ENCODE measurements at places on chromosomes 12 and 14.

- DNase-seq: no peak
Observed at GRCh38 chr12:49825971-49826421, 2.2 kb downstream of the NCKAP5L start.

DNA sequence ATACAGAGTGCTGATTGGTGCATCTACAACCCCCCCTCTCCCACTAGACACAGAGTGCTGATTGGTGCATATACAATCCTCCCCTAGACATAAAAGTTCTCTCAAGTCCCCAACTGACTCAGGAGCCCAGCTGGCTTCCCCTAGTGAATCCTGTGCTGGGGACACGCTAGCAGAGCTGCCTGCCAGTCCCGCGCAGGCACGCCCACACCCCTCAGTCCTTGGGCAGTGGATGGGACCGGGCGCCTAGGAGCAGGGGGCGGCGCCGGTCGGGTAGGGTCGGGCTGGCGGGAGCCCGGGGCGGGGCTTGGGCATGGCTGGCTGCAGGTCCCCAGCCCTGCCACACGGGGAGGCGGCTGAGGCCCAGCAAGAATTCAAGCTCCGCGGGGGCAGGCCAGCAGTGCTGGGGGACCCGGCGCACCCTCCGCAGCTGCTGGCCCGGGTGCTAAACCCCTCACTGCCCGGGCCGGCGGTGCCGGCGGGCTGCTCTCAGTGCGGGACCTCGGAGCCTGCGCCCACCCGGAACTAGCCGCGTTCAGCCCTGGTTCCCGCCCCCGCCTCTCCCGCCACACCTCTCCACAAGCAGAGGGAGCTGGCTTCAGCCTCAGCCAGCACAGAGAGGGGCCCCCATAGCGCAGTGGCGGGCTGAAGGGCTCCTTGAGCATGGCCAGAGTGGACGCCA, 64.3 kb upstream of the DDHD1 start:
- DNase-seq: peak; percentile 67

DNA sequence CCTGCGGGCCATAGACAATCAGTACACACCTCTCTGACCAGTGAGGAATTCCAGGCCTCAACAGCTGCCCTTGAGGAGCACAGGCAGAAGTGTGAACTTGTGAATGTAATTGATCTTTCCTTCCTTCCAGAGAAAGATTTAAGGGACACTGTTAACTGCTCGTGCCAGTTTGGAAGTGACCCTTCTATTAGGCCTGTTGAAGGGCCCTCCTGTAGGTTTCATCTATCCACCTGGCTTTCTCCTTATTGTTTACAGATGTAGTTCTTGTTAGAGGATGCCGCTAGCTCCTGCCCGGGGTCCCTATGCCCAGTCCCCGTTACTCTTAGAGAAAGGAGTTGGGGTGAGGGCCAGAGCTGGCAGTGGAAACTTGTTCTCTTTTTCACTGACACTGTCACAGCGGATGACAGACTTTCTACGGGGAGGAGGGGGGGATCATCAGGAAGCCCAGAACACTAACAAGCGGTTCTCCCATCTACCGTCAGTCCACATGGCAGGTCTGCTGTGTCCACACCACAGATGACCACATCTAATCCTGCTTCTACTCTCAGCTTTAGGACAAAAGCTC, 42.6 kb downstream of the SH2B3 start:
- DNase-seq: no peak

DNA sequence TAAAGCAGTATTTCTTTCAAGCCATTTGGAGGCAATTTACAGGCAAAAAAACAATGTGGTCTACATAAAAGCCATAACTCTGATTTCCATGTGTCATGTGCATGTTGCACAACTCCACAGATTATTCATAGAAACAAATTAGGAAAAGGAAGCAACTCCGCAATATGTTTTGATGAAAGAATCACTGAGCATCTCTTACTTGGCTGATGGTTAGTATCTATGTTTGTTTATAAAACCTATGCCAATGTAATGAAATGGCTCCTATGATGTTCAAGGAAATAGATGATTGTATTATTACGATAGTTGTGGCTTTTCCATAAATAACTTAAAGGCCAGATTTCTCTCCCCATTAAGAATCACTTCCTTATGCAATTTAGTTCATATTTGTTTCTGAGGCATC, 373.7 kb downstream of the CCDC91 start:
- DNase-seq: no peak

DNA sequence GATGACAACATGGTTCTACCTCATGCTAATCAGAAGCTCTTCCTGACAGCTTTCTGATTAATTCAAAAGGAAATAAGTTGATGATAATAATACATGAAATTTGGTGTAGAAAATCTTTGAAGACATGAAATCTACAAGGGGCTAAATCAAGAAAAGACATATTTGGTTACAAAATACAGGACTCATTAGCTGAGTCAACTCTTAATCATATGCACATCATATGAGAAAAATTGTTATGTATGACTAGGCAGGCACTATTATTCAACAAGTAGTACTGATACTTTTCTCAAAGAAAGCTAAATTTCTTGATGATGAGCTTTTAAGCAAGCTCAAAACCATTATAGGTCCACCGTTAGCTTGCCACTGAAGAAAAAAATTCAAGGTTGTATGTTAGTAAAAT, 7.1 kb downstream of the ABCC9 start:
- no peak for DNase-seq

DNA sequence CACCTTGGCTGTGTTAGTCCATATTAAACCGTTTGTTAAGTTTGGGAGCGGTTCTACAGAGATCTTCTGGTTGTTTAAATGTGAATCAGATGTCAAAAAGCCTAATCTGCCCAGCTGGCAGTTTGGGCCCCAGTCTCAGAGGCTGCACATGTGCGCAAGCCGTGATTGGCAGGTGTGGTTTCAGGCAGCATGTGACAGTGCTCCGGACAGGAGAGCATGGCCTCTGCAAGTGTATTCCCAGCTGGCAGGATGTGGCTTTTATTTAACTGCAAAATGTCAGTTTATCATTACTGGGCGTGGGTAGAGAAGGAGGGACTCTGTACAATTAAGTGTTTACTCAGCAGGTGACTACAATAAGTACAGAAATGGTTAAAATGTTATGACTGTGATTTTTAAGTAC, 77.5 kb downstream of the PELI2 start:
- peak; percentile 31 for DNase-seq

DNA sequence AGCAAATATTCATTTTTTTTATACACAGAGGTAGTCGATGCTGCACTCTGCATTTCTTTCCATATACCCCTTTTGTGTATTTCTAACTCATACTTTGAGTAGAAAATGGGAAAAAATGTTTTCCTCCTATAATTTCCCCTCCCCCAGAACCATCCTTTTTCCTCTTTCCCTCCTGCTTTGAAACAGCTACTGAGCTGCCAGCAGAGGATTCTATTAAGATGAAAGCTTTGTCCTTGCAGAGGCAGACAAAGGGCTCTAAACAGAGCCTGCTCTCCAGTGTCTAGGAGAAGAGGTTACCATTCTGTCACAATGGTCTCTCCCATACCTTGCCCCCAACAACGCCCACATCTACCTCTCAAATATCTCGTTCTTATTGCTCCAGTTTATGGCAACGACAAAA, 74.6 kb upstream of the OSBPL8 start:
- DNase-seq: no peak

DNA sequence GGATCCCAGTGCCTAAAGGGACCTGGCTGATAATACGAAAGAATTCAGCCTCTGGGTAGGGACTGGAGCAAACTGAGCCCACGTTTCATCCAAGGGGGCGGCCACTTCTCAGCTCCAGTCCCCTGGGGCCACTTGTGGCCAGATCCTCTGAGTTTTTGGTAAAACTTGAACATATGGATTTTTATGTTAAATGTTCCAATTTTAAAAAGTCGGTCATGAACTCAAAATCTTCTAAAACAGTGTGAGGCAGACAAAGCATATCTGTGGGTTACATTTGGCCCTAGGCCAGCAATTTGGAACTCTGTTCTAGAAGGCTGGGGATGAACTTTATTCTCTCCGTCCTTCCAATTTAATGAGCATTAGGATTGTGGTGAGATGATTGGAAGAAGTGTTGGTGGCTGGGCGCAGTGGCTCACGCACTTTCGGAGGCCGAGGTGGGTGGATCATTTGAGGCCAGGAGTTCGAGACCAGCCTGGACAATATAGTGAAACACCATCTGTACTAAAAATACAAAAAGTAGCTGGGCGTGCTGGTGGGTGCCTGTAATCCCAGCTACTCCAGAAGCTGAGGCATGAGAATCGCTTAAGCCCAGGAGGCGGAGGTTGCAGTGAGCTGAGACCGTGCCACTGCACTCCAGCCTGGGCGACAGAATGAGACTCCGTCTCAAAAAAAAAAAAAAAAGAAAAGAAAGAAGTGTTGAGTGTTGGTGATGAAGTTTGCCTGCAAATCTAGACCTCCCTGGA, 3.0 kb upstream of the PPP1CC start:
- no peak for DNase-seq

GRCh38 chr12:122187466-122187865, 4.5 kb downstream of the LRRC43 start:
- DNase-seq: no peak

- peak; percentile 33 for DNase-seq
Observed at GRCh38 chr12:11630046-11630706, 19.3 kb upstream of the ETV6 start.

GRCh38 chr12:24840046-24840800, 108.7 kb downstream of the BCAT1 start:
- no peak for DNase-seq

GRCh38 chr12:124551268-124552144, 15.9 kb downstream of the NCOR2 start:
- peak; percentile 86 for DNase-seq

GRCh38 chr12:56082967-56083366, 3.0 kb downstream of the ERBB3 start:
- no peak for DNase-seq

- peak; percentile 71 for DNase-seq
Observed at GRCh38 chr14:85601246-85601645, 71.3 kb downstream of the FLRT2 start.

All from NCI-H1105 (cell line).